ENCODE measurements at places on chromosomes 3 and 15.
A peak's percentile ranks its signal among the peaks of the same experiment; 100 is the strongest.

- no peak for DNase-seq
Measured at GRCh38 chr15:56939257-56939656, 20.8 kb downstream of the TCF12 start.

GRCh38 chr3:26840272-26840870, 217.8 kb downstream of the LRRC3B start:
- DNase-seq = no peak

DNA sequence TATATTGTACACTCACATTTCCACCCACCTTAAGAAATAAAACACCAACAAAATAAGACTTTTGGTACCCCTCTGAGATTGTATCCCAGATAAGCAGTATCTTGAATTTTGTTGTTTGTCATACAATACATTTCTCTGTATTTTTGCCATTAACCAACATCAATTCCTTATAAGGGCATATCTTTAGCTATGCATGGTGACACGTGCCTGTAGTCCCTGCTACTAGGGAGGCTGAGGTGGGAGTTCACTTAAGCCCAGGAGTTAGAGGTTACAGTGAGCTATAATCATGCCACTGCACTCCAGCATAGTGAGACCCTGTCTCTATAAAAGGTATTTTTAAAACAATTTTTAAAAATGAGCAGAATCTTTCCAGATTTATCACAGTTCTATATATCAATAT, 32.5 kb upstream of the STXBP5L start:
- no peak for DNase-seq

- peak; percentile 68 for DNase-seq
Measured at GRCh38 chr15:77659350-77660321, 26.9 kb upstream of the LINGO1 start.

GRCh38 chr15:90200534-90201129, 498 bp upstream of the SEMA4B start:
- no peak for DNase-seq

- DNase-seq = no peak
Measured at GRCh38 chr3:53888232-53888631, 3.4 kb downstream of the SELENOK start.

- DNase-seq = no peak
Measured at GRCh38 chr15:31930967-31931366, 99.3 kb upstream of the CHRNA7 start.

DNA sequence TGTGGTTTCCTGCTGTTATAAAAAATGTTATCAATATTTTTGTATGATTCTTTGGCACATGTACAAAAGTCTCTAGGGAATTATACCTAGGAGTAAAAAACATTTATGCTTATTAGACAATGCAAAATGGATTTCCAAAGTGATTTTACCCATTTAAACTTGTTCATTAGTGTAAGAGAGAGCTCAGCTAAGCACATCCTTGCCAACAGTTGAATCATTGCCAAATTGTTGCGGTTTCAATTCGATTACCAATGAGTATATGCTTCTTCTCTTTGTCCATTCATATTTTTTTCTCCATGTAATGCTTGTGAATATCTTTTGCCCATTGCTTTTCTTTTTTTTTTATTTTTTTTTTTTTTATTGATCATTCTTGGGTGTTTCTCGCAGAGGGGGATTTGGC, 17.2 kb downstream of the CASR start:
- DNase-seq = no peak

- DNase-seq = no peak
Measured at GRCh38 chr3:74906181-74906580, 291.7 kb upstream of the CNTN3 start.
